ENCODE measurements at places on chromosomes 7 and 10.

DNA sequence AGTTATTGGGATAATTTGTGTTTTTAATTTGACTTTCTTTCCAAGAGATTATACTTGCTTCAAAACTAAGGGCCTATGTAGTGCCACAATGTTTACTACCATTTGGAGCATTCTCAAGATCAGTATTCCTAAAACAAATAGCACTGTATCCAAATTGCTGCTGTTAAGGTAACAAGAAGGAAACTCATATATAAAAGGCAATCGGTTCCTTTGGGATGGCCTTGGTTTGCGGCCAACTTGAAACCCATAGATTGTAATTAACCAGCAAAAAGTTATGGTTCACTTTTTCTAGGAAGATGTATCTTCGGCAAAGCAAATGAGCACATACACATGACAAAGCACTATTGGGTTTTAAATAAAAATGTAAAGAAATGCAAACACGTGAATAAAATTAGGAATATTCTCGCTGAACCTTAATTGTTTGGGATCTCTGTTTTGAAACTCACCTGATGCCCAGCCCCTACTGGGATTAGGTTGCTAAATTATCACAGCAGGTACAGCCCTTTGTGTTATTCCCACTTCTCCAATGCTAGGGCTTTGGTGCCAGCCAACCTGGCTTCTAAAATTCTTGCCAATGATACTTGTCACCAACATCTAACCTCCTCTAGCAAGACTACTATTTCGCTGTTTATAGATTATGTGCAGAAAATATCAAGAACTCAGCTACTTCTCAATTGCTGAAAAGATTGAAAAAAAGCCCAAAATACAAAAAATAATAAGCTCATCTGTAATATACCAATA lies 16.0 kb downstream of the CDNF start:
- DNase-seq: no peak

- DNase-seq: no peak
These were observed 95.1 kb upstream of the FZD1 start for GRCh38 chr7:91168871-91169829.

GRCh38 chr7:65892161-65892560 lies 19.3 kb downstream of the VKORC1L1 start:
- no peak for DNase-seq

DNA sequence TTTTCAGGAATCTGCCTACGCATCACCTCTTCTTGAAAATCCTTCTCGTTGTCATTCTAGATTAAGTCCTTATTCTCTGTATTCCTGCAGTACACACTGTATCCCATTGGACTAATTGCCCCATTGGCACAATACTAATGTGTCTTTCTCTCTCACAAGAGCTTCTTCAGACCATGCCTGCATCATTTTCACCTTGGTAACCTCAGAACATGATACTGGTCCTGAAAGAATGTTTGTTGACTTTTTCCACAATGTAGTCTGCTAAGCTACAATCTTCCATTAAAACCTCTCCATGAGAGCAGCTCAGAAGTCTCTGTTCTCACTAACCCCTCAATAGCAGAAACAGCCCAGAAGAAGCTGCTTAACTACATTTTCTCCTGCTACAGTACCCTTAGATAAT lies 270.7 kb downstream of the PCDH15 start:
- no peak for DNase-seq

DNA sequence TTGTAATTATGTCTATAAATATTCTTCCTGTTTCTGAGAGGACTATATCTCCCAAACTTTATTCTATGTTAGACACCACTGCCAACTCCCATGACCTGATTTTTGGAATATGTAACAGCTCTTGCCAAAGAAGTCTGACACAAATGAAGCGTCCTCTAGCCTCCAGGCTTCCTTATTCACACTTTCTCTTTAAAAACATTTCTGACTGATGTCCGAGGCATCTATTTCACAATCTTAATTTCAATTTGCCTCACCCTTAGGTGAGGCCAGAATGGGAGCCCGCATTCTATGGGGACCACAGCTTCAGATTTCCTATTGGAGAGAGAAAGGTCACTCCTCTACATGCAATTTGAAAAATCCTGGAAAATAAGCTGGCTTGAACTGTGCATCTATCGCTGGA lies 873.2 kb downstream of the GATA3 start:
- no peak for DNase-seq

GRCh38 chr10:71832967-71833366 lies 18.1 kb downstream of the PSAP start:
- no peak for DNase-seq

DNA sequence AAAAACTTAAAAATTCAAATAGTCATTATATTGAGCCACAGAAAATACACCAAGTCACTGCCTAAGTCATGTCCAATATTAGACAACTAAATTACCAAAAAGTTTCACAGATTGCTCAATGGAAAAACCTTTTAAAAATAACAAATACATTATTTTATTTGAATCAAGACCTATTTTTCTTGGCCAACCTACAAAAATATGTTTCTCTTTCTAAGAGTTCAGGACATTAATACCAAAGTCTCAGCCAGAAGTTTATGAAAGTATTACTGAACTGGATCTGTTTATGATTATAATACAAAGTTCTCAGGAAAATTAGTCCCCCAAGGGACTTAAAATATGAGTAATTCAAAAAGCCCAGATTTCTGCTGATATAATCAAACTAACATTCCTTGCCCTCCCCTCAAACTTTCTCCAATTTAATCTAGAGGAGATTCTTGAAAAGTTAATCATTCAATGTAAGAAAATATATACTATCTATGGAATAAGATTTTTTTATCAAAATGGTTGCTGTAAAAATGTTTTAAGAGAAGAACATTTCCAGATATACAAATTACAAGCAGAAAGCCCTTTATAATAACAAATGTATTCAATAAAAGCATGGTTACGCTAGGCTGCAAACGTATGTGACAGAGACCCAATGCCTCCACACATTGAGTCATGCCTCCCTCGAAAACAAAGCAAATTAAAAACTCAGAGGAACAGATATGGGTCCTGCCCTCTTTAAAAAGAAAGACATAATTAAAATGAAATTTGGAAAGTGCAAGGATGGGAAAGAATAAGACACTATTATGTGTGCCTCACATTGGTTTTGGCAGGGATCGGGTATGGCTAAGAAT lies 381.6 kb downstream of the PARD3 start:
- no peak for DNase-seq

GRCh38 chr10:103281753-103282152 lies 4.8 kb downstream of the INA start:
- DNase-seq: no peak

GRCh38 chr10:101830322-101831168 lies 12.3 kb upstream of the OGA start:
- DNase-seq: peak; percentile 86
